SK-MEL-5 (cell line): ENCODE measurements at places on chromosomes 3 and 15. TPM values are rescaled to one million over a fixed set of nuclear protein-coding genes. Genes with fewer than 3 reads are reported as not detected.
A peak's percentile ranks its signal among the peaks of the same experiment; 100 is the strongest.

DNA sequence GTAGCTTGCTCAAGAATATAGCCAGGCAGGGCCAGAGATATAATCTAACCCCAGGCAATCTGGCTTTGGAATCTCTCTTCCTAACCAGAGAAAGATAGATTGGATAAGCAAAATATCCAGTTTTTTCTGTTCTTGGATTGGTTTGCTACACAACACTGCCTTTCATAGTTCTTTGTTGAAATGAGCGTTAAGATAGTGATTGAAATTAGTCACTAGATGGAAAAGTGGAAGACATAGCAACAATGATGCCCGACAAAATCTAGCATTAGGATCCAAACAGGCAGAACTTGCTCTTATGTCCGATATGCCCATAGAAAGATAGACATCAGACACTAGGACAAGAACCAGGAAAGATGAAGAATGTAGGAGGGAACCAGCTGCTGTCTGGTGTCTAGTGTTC lies 77.3 kb upstream of the COL8A1 start:
- DNase-seq = no peak

DNA sequence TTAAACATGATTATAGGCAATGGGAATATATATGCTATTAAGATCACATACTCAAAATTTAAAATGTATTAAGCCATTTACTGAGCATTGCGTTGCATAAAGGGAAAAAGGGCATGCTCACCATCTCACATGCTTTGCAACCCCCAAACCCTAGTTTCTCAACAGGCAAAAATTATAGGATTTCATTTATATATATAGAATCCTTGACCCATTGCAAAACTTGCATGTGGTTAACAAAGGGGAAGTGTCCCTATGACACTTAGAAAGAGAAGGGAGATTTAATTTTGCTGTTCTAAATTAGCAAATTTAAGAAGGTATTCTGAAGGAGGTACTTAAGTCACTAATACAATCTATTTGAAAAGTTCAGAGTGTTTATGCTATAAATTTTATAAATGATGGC lies 837.8 kb downstream of the DIPK2A start:
- no peak for DNase-seq

GRCh38 chr3:31384117-31384516 lies 148.6 kb upstream of the STT3B start:
- DNase-seq = no peak

DNA sequence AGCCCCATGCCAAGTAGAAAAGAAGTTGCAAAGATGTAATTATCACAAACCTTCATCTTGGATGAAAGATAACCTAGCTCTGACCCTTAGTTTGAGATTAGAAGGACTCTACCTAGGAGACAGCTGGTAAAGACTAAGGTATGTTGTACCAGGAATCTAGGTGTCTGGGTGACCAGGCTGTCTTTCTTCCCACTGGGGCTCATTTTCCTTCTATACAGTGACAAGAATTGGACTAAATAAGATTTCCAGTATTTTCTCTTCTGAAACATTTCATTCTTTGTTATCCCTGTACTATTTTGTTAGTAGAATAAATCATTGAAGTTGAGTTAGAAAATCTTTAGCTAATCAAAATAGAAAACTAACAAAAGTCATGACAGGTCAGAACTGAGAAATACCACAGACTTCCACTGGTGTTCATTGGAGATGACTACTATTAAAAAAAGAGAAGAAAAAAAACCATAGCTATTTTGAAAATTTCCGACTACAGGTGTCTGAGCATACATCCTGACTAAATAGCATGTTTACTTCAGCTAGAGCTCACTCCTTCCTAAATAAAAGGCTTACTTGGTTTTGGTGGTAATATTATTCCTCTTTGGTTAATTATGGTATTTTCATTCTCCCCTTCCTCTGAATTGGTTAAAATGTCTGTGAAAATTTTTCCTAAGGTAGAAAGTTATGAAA lies 10.1 kb downstream of the TGFBR2 start:
- no peak for DNase-seq

DNA sequence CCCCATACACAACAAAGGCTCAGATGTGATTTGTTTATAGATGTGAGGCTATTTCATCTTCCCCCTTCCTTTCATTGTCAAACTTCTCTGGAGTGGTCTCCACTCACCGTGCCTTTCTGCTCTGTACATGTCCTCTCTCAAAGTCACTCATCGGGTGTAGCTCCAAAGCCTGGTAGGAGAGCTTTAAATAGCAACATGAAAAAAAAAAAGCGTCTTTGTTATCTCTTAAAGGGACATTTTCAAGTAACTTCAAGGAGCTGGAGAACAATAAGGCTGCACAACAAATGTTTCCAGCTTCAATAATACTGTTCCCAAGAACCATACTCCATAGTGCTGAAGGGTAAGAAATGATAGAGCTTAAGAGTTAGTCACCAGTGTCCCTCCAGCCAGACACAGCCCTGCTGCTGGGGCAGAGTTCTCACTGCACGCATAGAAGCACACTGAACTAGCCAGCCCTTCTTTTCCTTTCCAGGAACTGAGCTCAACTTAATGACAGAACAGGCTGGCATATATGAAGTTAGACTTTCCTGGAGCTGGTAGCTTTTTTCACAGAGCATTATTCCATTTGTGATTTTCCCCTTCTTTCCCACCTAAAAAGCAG lies 8.1 kb downstream of the FBXO40 start:
- DNase-seq = no peak

- DNase-seq = no peak
These were observed 35.3 kb downstream of the TUBGCP4 start for GRCh38 chr15:43406189-43406588.

DNA sequence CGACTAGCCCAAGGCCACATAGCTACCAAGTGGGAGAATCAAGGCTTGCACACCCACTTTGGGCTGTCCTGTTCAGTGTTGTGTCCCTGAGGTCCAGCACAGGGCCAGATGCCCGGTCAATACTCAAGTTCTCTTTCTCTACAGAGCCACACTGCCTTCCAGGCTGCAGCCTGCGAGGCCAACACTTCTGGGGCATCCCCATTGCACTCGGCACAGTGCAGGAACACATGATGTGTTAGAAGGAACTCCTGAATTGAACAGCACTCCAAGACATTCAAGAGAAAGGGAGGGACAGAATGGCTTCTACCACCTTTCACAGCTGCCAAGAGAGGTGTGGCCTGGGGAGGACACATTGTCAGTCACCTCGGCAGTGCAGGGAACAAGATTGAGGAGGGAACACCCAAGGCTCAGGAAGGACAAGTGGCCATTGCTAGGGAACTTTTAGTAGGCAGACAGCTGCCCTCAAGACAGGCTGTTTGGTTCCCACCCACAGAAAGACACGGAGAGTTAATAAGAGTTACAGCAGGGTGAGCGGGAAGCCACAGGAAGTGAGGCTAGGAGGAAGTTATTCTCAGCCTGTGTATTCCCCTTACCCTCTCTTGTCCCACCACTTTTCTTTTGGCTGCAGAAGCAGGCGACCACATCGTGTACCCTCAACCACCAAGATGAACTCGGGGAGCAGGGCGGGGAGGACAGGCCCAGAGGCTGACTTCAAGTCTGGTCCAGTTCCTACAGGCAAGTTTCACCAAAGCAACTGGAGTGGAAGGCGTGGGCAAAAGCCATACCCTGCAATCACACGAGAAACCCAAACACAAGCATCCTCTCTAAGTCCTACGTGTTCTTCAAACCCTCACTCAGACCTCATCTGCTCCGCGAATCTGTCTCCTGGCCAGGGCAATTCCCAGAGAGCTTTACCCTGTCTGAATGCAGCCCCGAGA lies 69.4 kb downstream of the SRGAP3 start:
- no peak for DNase-seq

DNA sequence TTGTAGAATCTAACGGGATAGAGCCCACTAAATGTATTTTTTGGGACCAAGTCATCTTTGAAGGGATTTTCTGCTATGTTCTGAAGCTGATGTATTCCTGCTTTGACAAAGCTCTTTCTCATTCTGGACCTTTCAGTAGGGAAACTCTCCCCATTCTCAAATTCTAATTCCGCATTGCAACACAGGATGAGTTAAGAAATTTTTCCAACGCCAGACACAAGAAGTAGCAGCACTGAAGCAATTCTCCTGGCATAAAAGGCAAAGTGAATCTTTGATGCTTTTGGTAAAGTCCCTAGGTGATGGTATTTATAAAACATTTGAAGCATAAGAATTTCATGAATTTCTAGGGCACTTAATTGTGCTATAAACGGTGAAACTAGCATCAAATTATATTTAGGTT lies 76.8 kb downstream of the ZPLD1 start:
- DNase-seq = no peak

DNA sequence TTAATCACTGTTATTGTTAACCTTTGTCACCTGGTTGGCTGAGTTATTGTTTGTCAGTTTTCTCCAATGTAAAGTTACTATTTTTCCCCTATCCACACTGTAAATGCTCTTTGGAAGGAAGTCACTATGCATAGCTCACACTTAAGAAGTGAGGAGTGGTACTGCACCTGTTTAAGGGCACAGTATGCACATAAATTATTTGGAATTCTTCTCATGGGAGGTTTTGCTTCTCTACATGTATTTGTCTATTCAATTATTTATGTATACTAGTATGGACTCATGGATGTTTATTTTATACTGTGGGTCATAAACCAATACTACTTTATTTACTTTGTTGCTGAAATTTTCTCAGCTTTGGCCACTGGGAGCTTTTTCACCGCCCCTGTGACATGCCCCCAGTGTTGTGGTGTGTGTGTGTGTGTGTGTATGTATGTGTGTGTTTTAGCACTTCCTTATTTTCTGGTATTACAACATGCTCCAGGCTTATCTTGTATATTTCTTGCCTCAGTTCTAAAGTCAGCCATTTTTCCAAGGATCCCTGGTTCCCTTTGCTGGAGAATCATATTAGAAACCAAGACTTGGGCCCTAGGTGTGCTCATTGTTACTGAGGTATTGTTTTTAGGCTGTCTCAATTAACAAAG lies 290.5 kb downstream of the KBTBD8 start:
- no peak for DNase-seq

DNA sequence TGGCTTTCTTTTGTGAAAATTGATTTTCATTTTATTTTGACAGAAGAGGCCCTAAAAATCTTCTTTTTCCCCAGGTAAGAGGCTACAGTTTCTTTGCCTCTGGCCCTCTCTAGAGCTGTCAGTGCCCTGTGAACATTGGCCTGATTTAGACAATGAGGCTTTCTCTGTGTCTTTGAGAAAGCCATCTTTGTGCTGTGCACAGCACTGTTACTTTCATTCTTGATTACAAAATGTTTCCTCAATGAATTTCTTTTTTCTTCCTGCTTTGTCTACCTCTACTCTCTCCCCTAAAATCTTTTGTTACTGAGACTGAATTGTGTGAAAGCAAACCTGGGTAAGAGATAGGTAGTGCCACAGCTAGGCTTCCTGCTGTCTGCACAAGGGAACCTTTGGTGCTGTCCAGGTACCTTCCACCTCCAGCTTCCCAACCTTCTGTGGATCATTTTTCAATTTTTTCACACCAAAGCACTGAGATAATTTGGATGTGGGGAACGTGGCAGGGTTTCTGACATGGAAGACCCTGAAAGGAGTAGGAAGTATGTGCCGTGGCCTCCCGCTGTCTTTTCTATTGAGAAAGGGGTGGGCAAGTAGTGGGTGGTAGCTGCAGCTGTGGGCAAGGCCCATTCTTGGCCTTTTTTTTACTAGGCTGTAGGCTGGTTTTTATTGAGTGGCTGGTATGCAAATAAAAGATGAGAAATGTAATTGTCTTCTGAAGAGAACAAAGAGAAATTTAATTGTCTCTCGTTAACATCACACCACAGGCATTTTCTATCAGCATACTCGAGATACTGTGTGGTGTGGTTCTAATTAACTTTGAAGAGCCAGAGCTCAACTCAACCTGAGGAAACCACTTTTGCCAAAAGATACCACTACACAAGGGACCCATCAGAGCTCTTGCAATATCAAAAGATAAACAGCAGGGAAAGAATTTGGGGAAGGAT lies 21.0 kb downstream of the RAB8B start:
- DNase-seq = peak; percentile 58

- no peak for DNase-seq
These were observed 157.2 kb downstream of the CHDH start for GRCh38 chr3:53688989-53689388.

GRCh38 chr3:128297401-128298138 lies 144.3 kb downstream of the EEFSEC start:
- DNase-seq = peak; percentile 73

DNA sequence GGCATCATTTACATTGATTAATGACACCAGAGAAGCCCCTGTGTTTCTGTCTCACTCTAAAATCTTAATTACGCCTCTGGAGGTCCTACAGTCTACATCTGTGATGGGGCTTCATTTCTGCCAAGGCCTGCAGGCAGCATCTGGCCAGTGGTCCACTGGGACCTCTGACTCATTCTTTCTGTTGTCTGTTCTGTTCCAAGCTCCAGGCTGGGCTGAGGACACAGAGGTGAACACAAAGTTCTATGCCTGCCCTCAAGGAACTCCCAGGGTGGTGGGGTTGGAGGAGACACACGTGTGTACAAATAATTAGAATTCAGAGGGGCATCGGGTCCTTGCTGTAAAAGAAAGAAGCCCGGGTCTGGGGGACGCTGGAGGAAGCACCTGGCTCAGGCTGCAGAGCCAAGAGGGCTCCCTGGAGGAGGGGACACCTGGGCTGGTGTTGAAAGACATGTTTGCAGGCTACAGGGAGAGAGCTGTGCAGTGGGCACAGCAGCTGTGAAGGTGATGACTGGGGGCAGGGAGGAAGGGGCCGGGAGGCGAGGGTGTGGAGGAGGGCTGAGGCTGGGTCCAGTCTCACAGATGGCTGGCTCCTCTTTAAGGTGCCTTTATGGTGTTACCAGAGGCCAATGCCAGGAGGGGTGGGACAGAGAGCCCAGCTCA lies 103.3 kb upstream of the PRR23E start:
- no peak for DNase-seq

GRCh38 chr15:68495981-68496705 lies 64.2 kb upstream of the ITGA11 start:
- no peak for DNase-seq

- DNase-seq = no peak
These were observed 151.7 kb upstream of the KCNMB2 start for GRCh38 chr3:178384321-178385230.

GRCh38 chr15:67549736-67550135 lies 7.2 kb downstream of the MAP2K5 start:
- no peak for DNase-seq

The ECE2 gene
- total RNA-seq = not detected in 2 replicates

The TM4SF1 gene
- total RNA-seq = 60.2 and 65.0 TPM in 2 replicates

The FES gene
- 0.16 TPM in 1 of 2 replicates, not detected in the other for total RNA-seq

The GOLGA6D gene
- total RNA-seq = not detected in 2 replicates

The LSAMP gene
- 16.1 and 25.3 TPM in 2 replicates for total RNA-seq

The POLQ gene
- 5.6 and 5.7 TPM in 2 replicates for total RNA-seq

The CCDC191 gene
- total RNA-seq = 0.32 and 0.61 TPM in 2 replicates

The SOX14 gene
- total RNA-seq = not detected in 2 replicates

The SLC28A1 gene
- total RNA-seq = not detected in 2 replicates

The LACTB gene
- 13.7 and 16.4 TPM in 2 replicates for total RNA-seq

The PLSCR2 gene
- total RNA-seq = not detected in 2 replicates
